ENCODE measurements at places on chromosomes 2 and 18. TPM values are rescaled to one million over a fixed set of nuclear protein-coding genes. Genes with fewer than 3 reads are reported as not detected.

Gene OBSL1
- total RNA-seq, result 1.1 TPM

Gene LYG2
- total RNA-seq, result not detected

Gene RASGRP3
- 4.1 TPM for total RNA-seq

Gene UGT1A3
- not detected for total RNA-seq

Gene ATP6V1C2
- 0.14 TPM for total RNA-seq

Gene SLC4A3
- 0.15 TPM for total RNA-seq

Gene IL36B
- total RNA-seq, result not detected

DNA sequence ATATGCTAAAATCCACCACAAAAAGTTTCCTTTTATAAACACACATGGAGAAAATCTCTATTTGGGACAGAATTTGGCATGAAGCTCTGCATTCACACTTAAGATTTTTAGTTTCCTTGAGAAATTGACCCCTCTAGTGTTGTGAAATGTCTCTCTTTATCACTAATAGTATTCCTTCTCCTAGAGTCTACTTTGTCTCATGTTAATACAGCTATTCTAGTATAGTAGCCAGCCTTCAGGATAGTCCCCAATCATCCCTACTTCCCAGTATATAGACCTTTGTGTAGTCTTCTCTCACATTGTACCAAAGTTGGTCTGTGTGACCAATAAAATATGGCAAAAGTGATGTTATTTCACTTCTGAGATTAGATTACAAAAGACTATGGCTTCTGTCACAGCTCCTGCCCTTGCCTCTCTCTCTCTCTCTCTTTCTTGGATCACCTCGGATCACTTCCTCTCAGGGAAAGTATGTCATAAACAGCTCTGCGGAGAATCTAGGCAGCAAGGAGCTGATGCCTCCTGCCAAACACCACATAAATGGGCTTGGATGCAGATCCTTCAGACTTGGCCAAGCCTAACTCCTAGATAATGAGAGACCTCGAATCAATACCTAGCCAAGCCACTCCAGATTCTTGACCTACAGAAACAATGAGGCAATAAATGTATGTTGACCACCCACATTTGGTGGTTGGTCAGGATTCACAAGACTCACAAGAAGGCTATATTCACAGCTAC is 59.7 kb upstream of the NABP1 start:
- no peak for DNase-seq

DNA sequence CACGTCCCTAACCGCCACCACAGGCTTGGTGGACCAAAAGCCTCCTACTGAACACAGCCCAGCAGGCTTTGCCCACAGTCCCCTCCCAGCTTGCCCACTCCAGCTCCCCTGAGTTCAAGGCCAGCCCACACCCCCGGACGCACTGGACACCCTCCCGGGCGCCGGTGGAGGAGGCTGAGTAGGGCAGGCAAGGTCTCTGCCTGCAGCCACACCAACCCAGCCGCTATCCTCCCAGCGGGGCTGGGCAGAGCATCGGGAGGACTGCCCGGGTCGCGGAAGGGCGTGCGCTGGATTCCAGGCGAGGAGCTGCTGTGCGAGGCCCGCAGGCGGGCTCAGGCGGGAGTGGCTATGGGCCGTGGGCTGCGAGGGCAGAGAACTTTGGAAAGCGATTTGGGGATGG is 49.5 kb downstream of the PLEKHB2 start:
- no peak for DNase-seq

DNA sequence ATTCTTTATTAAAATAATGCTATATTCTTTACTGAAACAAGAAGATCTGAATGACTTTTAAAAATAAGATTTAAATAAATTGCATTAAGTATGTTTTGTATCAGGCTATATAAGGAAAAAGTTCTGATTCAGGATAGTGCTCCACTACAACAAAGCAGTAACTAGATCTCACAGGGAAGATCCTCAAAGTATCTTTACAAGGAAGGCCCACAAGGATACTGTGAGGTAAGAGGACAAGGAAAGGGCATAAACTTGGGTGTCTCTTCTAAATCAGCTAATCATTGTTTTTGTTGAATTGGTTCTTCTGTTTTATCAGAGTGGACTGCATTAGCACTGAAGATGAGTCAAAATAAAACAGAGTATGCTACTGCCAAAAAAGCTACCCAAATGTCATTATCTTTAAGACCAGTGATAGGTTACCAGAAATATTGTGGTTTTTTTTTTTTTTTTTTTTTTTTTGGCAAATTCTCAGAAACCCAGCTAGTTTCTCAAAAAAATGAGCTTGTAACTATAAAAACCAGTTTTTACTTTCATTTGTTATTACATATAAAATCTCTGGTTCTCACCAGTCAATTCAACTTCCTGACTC is 160.9 kb downstream of the BAZ2B start:
- no peak for DNase-seq

- no peak for DNase-seq
Measured at GRCh38 chr18:27856820-27857219, 320.1 kb downstream of the CDH2 start.

- DNase-seq, result no peak
Measured at GRCh38 chr2:13714466-13714865, 918.1 kb upstream of the LRATD1 start.

GRCh38 chr2:113705982-113706523 is 50.4 kb downstream of the SLC35F5 start:
- DNase-seq, result no peak

DNA sequence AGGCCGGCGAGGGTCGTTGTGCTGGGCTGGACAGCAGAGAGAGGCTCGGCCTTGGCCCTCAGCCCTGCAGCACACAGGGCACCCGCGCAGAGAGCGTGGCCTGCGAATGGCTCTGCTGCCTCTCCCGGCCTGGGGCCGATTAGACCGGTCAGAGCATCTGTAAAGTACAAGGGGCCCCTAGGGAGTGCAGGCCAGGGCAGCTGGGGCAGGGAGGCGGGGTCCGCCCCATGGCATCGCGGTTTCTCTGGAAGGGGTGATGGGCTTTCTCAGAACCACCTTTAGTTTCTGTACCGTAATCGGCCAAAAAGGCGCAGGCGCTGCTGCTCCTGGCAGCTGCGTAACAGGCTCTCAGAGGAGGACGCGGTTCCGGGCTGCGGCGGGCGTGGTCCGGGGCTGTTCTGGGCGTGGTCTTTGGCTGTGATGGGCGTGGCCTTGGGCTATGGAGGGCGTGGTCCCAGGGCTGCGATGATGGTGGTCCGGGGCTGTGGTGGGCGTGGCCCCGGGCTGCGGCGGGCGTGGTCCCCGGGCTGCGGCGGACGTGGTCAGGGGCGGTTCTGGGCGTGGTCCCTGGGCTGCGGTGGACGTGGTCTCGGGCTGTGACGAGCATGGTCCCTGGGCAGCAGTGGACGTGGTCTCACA is 1.5 kb upstream of the GPR148 start:
- peak; percentile 78 for DNase-seq

- no peak for DNase-seq
Measured at GRCh38 chr2:238169048-238169707, 10.4 kb downstream of the ERFE start.

GRCh38 chr2:217740756-217741155 is 262.0 kb downstream of the TNS1 start:
- DNase-seq, result no peak

DNA sequence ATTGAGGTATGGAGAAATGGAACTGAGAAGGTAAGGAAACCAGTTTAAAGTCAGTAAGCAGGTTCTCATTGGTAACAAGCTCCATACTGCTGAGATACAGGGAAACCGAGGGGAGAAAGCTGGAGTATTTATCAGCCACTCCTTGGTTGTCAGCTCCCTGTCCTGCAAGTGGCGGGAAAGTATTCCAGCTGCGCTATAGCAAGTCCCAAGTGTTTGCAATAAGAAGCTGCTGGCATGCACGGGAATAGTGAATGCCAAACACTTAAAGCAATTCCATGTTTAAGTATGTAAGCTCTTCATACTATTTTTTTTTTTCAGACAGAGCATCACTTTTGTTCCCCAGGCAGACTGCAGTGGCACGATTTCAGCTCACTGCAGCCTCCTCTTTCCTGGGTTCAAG is 1601.1 kb downstream of the SUCLG1 start:
- DNase-seq, result no peak
